ENCODE measurements at places on chromosomes 7 and 10.

DNA sequence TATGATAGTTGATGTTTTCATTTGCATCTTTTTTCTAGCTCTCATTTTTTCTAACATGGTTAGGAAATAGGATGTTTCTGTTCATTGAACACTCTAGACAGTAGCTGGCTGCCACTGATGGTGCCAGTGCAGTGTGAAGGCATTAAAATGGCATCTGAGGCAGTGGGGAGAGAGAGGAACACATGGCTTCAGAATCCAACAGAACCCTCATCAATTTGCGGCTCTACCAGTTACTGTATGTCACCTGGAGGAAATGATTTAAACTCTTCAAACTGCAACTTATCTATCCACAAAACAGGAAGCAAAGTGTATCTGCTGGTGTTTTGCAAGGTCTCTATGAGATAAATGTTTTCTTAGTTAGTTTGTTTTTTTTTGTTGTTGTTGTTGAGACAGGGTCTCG is 305.2 kb upstream of the PRKCQ start:
- no peak for DNase-seq

DNA sequence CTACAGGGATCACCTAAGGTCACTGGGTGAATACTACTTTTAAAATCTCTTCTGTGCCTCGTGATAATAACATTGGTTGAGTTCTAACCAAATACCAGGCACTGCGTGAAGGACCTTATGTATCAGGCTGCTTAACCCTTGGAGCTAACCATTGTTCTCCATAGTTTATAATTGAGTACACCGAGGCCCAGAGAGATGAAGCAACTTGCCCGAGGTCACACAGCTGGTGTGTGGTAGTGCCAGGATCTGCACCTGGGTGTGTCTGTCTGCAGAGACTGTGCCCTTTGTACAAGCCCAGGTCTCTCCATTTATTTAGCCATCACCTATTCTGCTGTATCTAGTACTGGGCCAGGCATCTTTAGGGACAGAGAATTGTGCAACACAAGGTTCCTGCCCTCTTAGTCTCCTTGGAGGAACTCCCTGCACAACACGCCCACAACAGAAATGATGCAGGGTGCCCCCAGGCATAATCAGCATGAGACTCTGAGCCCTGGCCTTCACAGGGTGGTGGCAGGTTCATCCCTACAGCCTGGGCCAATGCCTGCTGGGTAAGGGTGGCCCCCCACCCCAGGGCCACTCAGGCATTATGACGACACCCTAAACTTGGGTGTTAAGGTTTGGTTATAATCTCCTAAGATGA is 31.5 kb downstream of the UNC5B start:
- DNase-seq: no peak

DNA sequence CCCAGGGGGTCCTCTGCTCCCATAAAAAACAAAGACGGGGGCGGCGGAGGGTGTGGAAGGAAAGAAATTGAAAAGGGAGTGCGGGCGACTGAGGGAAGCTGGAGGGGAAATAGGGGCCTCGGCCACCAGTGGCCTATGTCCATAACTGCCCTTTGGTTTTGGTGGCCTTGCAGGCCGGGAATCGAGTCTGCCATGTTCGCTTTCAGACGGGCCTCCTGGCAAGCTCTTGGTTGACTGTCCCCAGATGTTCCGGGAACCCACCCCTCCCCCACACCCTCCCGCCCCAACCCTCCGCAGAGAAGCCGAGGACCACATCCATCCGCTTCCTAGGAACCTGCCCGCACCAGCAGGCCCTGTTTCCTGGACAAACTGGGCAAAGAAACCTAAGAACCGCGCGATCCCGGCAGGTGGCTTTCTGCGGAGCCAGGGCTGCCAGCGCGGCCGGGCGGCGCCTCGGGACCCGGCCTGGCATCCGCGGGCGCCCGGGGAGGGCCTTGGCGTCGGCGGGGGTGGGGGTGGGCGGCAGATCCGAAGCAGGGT is 20.0 kb upstream of the GATA3 start:
- DNase-seq: no peak

DNA sequence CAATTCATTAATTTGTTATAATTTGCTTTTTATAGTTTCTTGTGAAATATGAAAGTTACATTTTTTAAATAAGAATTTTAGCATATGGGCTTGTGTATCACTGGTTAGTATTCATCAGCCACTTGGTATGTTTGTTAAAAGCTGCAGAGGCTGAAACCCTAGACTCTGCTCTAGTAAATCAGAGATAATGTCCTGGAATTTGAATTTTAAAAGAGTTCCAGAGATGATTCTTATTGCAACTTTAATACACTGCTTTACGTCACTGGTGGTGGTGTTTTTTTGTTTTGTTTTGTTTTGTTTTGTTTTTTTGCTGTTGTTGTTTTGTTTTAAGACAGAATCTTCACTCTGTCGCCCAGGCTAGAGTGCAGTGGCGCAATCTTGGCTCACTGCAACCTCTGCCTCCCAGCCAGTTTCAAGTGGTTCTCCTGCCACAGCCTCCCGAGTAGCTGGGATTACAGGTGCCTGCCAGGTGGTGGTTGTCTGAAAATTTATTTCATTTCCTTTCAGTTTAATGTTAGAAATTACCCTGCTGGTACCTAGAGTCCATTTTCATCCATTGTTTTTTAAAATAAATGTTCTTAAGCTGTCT is 43.8 kb downstream of the PTPN12 start:
- DNase-seq: no peak

DNA sequence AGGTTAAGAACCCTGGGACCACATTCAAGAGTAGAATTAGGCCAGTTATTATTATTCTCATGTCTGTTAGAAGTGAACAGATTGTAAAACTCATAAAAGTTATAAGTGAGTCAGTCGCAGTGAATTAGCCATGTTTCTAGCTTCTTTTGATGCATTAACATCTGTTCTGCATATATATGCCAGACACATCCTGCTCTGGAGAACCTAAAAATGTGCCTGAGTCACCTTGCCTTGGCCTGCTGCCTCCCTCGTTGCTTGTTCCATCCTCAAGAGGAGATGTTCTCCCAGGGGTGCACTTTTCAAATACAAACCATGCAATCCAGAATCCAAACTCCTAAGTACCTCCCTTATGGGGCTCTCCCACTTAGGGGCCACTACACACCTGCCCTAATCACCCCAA is 14.8 kb downstream of the TSPAN12 start:
- DNase-seq: no peak

- peak; percentile 87 for DNase-seq
Measured at GRCh38 chr10:77970869-77971803, 44.6 kb upstream of the DLG5 start.

- DNase-seq: no peak
Measured at GRCh38 chr7:159048656-159049055, 96.0 kb downstream of the VIPR2 start.

All from testis (tissue), 5 donors.